Fibroblast of skin of scalp (primary cell): ENCODE measurements at places on chromosomes 11 and 22.

- no peak for DNase-seq
Measured at GRCh38 chr11:100816823-100817222, 129.7 kb downstream of the ARHGAP42 start.

GRCh38 chr11:111469200-111469599 lies 43.0 kb downstream of the BTG4 start:
- peak; percentile 80 for DNase-seq

DNA sequence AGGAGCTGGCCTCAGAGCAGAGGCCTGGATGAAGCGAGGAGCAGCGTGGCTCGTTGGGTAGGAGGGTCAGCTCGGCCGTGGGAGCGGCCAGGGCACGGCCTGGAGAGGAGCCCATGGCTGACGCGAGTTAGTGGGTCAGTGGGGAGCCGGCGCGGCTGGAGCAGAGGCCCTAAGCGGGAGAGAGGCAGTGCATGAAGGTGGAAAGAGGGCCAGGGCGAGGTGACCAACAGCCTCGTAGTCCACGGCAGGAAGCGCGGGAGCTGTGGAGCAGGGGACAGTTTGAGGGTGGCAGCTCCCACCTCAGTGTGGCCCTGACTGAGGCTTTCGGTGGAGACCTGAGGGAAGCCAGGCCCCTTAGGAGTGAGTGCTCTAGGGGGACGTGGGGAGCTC lies 24.1 kb downstream of the DCPS start:
- DNase-seq: no peak

- DNase-seq: no peak
Measured at GRCh38 chr11:2296913-2297622, 4.7 kb downstream of the C11orf21 start.

- no peak for DNase-seq
Measured at GRCh38 chr11:117478926-117479325, 151.3 kb downstream of the CEP164 start.

GRCh38 chr11:12182676-12183541 lies 72.5 kb downstream of the MICAL2 start:
- peak; percentile 94 for DNase-seq

DNA sequence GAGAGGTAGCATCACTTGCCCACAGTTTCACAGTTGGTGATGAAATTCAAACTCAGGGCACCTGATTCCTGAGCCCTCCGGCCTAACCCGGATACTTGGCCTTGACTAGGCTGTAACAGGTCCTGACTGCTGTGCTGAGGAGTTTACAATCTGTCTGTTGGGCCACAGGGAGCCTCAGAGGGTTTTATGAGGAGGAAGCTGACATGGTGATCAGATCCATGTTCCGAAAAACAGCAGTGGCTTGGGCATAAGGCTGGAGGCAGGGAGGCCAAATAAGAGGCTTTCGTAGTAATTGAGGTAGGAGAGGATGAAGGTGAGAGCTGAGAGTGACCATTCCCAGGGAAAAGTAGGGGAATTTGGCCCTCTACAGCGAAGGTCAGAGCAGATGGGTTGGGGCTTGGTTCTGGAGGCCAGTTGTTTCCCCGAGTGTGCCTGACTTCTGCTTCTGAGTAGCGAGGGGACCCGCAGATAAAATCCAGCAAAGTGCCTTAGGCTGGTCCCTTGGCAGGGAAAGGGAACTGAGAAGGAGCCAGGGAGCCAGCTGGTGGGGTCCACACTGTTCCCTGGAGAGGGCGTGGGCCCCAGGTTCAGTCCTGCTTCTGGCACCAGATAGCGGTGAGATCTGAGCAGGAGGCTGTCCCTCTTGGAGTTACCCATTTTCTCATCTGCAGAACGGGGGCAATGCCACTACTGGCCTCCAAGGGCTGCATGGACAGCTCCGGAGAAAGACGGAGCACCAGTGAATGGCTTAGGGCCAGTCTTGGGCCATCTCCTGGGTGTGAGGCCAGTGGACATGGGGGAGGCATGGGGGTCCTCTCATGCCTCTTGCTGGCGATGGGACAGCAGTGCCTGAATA lies 6.5 kb downstream of the PRDM11 start:
- DNase-seq: no peak

DNA sequence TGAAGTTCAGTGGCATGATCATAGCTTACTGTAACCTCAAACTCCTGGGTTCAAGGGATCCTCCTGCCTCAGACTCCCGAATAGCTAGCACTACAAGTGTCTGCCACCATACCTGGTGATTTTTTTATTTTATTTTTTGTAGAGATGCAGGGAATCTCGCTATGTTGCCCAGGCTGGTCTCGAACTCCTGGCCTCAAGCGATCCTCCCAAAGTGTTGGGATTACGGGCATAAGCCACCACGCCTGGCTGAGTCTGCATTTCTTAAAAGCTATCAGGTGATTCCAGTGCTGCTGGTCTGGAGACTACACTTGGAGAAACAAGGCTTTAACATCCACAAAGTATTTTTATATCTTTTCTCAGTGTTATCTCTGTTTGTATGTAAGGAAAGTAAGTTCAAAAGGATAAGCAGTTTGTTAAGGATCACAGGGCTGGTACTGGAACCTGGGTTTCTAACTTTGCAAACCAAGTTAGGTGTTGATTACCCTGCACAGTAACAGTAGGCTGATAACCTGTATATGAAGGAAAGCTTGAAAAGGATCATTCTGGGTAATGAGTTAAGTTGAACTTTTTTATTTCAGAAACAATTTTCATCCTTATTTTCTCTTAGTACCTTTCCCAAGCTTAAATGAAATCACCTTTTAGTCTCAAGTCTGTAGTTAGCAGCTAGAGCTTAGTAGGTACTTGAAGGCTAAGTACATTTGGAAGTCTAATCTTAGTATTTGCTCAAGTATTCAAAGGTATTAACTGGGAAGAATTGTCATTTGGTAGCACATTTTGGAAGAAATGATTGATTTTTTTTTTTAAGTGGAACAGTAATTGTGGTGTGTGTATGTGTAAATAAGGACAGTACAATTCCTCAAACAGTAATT lies 12.5 kb downstream of the ACER3 start:
- DNase-seq: no peak

- no peak for DNase-seq
Measured at GRCh38 chr11:12687740-12688139, 13.5 kb downstream of the TEAD1 start.

DNA sequence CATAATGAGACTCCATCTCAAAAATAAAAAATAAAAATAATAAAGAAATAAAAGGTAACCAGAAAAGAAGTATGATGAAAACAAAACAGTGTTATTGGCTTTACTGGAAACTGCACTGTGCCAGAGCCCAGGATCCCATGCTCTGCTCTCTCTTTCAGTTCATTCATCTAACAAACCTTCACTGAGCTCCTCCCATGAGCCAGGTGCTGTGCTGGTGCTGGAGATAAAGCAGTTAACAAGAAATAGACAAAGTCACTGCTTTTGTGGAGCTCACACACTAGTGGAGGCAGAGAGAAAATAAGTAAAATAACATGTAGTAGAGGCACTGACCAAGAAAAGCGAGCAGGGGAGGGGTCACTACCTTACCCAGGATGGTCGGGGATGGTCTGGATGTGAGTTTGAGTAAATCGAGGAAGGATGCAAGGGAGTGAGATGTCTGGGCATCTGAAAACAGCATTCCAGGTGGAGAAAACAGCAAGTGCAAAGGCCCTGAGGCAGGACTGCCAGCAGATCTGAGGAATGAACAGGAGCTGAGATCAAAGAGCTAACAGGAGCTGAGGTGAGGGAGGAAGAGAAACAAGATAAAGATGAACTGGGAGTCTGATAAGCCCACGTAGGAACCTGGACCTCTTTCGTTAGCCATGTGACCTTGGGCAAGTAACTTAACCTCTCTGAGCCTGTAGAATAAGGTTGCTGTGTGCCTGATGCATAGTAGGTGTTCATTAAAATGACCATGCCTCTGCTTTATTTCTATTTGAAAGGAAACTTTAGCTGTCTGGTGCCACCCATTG lies 31.3 kb upstream of the CD82 start:
- DNase-seq: no peak

- peak; percentile 57 for DNase-seq
Measured at GRCh38 chr11:76236092-76236999, 30.0 kb upstream of the WNT11 start.

- DNase-seq: no peak
Measured at GRCh38 chr22:42389143-42389542, 43.1 kb downstream of the NFAM1 start.

GRCh38 chr22:23751441-23751996 lies 607 bp upstream of the ZNF70 start:
- DNase-seq: peak; percentile 49

DNA sequence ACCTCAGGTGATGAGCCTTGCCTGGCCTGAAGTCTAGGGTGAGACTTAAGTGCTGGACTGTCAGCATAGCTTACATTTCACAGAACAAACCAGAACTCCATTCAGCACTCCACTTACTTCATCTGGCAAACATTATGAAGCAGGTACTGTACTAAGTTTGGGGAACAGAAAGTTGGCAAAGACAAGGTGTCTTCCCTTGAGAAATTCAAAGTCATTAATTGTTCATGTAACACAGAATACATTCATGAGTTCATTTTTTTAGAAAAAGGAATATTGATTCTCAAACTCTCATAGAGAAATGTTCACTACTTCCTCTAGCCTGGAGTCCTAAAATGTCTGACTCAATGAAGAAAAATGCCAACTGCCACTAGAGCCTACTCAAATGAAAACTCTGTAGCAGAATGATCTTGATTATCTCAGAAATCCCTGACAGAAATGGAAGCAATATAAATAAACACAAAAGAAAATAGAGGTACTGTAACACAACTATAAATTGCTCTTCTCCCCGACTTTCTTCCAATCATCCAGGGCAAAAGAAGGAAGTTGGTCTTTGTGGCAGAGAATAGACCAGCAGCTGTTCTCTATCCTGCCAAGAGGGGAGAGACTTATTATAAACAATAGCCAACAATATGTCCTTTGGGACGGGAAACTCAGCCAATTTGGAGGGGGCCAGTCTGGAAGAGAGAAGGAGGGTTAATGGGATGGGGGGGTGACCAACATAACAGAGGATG lies 129.2 kb upstream of the MTMR2 start:
- DNase-seq: peak; percentile 68

GRCh38 chr22:36914390-36914752 lies 943 bp downstream of the CSF2RB start:
- DNase-seq: no peak

DNA sequence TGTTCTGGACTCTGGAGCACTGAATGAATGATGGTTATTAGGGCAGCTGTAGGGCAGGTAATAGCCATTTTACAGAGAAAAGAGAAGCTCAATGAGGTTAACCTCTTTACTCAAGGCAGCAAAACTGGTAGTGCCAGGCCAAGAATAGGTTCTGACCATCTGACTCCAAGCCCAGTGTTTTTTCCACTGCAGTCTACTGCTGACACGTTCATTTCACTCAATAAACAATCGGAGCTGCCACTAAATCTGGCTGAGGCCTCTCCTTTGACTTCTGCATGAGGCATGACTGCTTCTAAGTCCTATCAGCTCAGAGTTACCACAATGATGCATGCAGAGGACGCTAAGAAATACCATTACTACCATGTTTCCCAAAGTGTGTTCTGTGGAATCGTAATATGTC lies 117.6 kb downstream of the ARL14EP start:
- DNase-seq: no peak

- peak; percentile 43 for DNase-seq
Measured at GRCh38 chr11:95937358-95937757, 13.5 kb upstream of the MTMR2 start.

- DNase-seq: no peak
Measured at GRCh38 chr22:39353346-39353745, 3.6 kb downstream of the SYNGR1 start.

- peak; percentile 20 for DNase-seq
Measured at GRCh38 chr11:129386795-129387397, 11.2 kb downstream of the BARX2 start.

DNA sequence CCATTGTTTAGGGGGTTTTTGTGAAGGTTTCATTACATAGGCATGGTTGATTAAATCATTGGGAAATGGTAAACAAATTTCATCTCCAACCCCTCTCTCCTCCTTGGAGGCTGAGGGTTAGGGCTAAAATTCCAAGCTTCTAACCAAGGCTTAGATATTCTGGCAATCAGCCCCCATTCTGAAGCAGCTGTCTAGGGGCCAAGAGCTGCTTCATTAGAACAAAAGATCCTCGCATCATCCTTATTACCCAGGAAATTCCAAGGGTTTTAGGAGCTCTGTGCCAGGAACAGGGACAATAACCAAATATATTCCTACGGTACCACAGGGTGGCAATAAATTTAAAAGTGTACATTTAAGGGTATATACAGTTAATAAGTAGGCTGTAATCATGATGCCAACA lies 22.5 kb upstream of the EED start:
- DNase-seq: no peak

DNA sequence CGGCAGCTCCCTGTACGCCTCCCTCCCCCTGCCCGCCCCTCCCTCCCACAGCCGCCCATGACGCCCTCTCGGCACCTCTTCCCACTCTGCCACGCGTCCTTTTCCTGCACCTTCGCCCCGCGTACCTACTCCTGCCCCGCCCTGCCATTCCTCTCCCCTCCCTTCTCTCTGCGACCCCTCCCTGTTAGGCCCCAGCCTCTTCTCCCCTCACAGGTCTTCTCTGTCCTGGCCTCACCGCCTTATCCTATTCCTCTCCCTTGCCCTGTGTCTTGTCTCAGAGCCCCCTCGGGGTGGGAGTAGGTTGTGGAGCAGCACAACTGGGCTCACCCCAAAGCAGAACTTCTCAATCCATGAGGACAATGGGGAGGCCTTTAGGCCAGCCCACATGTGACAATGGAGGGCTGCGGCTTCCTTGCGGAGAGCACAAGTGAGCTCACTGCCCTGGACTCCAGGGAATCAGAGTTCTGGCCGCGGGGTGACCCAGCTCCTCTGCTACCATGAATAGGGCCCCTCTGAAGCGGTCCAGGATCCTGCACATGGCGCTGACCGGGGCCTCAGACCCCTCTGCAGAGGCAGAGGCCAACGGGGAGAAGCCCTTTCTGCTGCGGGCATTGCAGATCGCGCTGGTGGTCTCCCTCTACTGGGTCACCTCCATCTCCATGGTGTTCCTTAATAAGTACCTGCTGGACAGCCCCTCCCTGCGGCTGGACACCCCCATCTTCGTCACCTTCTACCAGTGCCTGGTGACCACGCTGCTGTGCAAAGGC lies 539 bp downstream of the SLC35C1 start:
- DNase-seq: peak; percentile 63

- DNase-seq: no peak
Measured at GRCh38 chr11:67483831-67484665, 1.2 kb downstream of the AIP start.

- DNase-seq: peak; percentile 97
Measured at GRCh38 chr11:32088117-32088941, 2.5 kb upstream of the RCN1 start.

- no peak for DNase-seq
Measured at GRCh38 chr11:101775033-101775432, 139.8 kb upstream of the CEP126 start.
